Stimulated activated CD8-positive, alpha-beta memory T cell treated with anti-CD3 and anti-CD28 coated beads, Interleukin-4, amount 100 ng/mL, for 24 hours (primary cell): ENCODE measurements at places on chromosomes 6 and 20.

- DNase-seq = peak; percentile 13
Measured at GRCh38 chr20:59042151-59042795, at the start of gene PRELID3B. Gene PRELID3B, minus strand, starts transcription at chr20:59042786. Its CDS starts 56 bp downstream, at chr20:59042730.

DNA sequence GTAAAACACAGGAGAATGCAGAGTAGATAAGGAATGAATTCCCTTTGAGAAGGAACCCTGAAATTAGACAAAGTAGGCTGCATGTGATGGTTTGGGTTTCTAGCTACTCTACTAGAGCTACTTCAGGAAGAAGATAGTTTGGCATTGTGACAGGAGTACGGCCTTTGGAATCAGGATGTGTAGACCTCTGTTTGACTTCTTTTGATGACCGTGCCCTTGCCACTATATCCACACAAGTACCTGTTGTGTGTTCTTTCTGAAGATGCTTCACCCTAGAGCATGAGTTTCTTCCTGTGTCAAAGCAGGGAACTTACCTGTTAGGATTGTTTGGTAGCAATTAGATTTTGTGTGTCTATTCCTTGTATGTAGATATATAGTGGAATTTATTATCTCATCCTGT lies 41.7 kb downstream of the CD2AP start:
- no peak for DNase-seq

- DNase-seq = no peak
Measured at GRCh38 chr6:3571250-3571681, 114.4 kb upstream of the SLC22A23 start.

DNA sequence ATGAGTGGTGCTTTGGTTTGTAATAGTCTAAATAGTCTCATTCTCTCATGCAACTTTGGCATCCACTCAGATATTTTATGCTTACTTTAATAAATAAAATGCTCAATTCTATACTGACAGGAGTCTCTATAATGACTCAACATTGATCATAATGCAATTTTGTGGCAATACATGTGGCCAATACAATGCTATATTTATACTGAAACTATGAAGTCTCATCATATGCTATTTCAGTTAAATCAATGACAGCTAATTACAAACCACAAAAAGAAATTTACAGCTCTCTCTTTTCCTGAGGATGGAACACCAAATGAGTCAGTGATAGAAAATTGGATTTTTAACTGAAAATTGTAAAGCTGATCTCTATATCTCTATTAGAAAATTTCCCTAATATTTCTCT lies 77.1 kb downstream of the WASF1 start:
- DNase-seq = no peak

DNA sequence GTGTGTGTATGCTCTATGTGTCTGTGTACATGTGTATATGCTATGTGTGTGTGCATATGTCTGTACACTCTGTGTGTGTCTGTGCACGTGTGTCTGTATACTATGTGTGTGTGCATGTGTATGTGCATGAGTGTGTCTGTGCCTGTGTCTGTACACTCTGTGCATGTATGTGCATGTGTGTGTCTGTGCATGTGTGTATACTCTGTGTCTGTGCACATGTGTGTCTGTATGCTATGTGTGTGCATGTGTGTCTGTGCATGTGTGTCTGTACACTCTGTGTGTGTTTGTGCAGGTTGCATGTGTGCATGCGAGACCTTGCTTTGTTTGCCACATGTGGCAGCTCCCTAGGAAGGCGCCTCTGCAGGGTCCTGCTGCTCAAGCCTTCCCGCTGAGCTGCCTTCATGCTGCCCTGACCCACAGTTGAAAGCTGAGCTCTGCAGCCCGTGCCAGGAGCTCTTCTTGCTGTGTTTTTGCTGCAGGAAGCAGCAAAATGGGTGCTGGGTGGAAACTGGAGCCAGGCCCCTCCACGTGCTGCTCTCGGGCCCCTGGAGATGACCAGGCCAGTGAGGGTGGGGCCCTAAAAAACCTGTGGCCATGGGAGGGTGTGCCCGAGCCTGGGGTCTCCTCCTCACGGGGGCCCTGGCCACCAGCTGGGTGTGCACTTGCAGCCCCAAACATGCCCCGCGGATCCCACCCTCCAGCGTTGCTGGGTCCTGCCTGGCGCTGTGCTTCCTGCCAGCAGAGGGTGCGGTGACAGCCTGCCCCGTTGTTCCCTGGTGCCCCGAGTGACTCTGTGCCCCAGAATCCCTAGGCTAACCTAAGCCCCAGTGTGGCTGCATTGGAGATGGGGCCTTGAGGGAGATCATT lies 109.1 kb downstream of the DACT2 start:
- no peak for DNase-seq

DNA sequence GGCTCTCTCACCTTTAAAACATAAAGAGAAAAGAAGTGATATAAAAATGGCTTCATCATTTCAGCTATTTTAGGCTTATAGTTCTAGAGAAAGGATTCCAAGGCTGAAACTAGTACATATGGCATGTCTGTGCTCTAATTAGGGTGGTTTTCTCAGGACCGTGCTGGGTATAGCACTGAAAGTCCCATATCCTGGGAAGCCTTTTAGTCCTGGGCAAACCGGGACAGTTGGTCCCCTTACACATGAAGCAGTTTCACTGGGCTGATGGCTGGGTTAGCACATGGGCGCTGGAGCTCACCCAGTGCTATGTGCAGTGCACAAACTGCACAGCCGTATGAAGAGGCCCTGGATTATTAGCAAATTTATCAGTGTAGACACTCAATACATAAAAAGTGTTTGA lies 110.5 kb downstream of the SGK1 start:
- no peak for DNase-seq

DNA sequence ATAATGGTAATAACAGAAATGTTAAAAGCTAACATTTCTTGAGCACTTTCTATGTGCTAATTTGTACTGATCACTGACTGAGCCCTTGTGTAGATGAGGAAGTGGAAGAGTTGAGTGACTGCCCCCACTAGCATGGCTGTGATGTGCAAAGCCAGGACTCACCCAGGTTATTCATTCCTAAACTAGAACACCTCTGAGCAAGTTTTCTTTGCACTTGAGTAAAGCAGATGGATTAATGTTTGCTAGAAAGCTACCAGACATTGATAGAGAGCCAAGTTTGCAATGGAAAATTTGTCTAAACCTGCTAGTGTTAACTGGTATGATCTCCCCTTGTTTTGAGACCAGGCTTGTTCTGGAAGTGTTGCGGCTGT lies 467.4 kb upstream of the PLCB4 start:
- no peak for DNase-seq
